Breast epithelium (tissue), 4 donors: ENCODE measurements at places on chromosomes 2 and 18.

- DNase-seq: no peak
Measured at GRCh38 chr18:39935598-39935997, 2019.4 kb upstream of the PIK3C3 start.

DNA sequence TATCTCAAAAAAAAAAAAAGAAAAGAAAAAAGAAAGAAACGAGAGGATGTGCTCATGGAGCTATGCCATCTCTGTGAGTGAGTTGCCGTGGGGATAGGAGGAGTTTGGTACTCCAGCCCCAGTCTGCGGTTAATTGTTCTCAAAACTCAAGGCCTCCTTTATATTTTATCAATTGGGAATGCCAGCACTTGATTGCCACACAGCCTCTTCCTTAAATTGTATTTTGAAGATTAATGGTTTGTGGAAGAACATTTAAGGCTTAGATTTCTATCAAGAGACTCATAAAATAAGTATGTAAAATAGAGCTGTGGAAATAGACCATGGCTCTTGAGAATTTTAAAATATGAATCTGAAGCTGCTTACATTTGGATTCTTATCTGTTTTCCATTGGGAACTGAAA lies 29.8 kb downstream of the KCNE4 start:
- no peak for DNase-seq

DNA sequence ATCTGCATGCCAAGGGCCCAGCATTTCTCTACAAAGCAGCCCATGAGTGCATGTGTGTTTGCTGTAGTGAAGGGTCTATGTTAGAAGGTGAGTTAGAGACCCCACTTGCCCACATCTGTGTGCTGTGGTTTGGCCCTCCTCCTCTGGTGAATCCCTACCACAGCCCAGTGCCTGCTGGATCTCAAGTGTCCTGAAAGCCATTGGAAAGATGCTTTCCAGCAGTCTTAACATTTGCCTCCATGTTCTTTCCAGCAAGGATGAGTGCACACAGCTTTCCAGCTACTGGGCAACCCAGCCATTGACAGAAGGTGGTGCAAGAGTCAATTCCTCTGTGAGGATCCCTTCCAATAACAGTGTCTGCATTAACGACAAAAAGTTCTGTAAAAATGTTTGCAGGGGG lies 13.6 kb downstream of the CRIM1 start:
- DNase-seq: no peak

GRCh38 chr18:34873986-34874580 lies 164.0 kb downstream of the DTNA start:
- DNase-seq: no peak

DNA sequence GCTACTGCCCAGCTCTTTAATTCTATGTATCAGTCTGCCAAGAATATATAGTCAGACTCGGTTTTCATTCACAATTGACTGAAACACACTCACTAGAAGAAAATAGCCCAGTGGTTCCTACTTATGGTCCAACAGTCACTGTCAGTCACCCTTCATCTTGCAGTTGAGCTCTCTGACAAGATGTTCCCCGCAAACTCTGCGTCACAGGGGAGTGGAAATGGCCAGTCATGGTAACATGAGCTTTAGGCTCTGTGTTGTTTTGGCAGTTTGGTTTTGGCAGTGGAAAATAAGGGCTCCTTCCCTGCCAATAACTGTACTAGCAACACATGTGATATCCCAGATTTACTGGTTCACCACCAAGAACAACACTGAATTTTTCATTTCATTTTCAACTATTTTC lies 122.5 kb downstream of the PRPF40A start:
- no peak for DNase-seq

GRCh38 chr2:171297956-171298355 lies 135.8 kb downstream of the METTL8 start:
- no peak for DNase-seq

GRCh38 chr2:128320906-128321771 lies 2.5 kb upstream of the HS6ST1 start:
- peak; percentile 48 for DNase-seq

DNA sequence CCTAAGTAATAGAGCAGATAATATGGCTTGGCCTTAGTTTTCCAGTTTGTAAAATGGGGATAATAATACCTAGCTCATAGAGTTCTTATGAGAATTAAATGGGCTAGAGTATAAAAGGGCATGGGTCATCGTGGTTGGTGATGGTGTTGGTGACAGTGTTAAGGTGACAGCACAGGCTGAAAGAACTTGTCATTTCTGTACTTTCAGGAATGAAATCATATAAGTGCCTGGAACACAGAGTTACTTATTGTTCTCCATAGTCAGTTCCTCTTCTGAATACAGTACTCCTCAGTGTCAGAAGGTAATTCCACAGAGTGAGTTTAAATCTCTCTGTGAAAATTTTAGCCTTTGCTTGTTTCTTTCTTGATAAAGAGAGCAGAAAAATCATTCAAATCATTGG lies 42.4 kb downstream of the KIF5C start:
- DNase-seq: no peak

DNA sequence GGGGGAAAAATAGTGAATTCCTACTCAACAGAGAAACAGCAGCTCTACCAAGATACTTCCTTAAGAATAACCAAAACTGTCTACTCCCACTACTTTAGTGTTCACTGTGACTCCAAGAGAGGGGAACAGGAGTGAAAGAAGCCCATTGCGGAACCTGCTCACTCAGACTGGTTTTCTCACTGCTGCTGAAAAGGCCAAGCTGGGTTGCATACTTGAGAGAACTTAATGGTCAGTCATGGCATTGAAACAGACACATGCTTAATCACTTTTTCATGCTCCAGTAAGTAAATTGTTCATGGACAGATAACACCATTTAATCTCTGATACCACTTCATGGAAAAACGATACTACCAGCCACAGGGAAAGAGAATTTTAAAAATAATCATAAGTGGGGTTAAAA lies 35.7 kb upstream of the SLC8A1 start:
- DNase-seq: no peak

- no peak for DNase-seq
Measured at GRCh38 chr2:181685150-181685688, 4.9 kb upstream of the NEUROD1 start.

DNA sequence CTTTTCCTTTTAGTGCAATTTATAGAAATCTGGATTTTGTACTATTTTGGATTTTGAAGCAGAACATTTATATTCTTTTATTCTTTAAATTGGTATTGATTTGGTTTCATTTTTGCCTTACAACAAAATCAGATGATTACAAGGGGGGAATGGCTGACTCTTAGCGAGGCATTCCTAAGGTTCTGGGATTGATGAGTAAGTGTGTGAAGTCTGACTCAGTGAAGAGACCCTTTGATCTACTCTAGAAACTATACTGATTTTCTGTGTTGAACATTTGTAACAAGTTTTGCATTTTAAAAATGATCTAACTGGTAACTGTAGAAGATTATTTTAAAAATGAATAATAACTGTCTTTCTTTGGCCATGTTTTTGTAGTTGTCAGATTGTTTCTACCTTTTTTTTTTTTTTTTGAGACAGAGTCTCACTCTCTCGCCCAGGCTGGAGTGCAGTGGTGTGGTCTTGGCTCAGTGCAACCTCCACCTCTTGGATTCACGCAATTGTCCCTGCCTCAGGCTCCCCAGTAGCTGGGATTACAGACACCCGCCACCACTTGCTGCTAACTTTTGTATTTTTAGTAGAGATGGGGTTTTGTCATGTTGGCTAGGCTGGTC lies 48.7 kb downstream of the TTC39C start:
- DNase-seq: no peak

GRCh38 chr2:124805060-124805459 lies 780.0 kb downstream of the CNTNAP5 start:
- no peak for DNase-seq

- no peak for DNase-seq
Measured at GRCh38 chr18:76452357-76452756, 42.7 kb downstream of the ZNF516 start.

- no peak for DNase-seq
Measured at GRCh38 chr2:149064856-149065630, 26.5 kb downstream of the LYPD6B start.

DNA sequence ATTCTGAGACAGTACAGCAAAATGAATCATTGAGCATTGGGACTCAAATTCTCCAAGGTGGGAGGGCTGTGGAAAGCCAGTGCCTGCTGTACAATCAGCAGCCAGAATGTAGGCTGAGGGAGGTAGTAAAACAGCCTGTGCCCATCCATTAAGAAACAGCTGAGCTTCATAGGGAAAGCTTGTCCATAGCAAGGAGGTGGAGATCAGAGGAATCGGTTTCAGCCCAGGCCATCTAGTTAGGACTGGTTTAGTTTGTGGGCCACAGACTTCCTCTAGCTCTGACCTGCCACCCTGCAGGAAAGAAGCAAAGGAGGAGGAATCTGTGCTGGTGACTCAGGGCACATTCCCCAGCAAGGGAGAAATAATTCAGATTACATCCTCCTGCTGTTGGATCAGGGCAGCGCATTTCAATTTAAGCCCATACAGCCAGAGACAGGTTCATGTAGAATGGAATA lies 333.4 kb downstream of the SETBP1 start:
- peak; percentile 20 for DNase-seq

DNA sequence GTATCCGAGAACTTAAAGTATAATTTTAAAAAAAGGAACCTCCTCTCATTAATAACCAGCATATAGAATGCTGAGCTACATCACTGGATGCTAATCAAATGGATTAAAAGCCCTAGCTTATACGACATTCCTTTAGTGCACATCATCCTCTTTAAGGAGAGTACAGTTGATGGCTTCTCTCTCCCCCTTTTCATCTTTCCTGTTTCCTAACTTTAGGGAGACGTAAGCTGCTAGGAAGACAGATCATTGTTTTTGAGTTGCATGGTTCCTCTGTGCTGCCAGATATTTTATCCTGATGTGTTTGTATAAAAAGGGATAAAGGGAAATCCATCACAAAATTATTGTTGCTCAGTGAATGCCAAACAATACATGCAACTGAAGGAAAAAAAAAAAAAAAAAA lies 94.2 kb downstream of the SLC8A1 start:
- no peak for DNase-seq

GRCh38 chr2:210546424-210547208 lies 9.8 kb upstream of the CPS1 start:
- DNase-seq: no peak

GRCh38 chr2:224033601-224034000 lies 5.5 kb downstream of the SERPINE2 start:
- DNase-seq: no peak

GRCh38 chr18:25517881-25518715 lies 166.1 kb upstream of the ZNF521 start:
- DNase-seq: no peak

GRCh38 chr2:36446294-36446693 lies 90.7 kb downstream of the CRIM1 start:
- no peak for DNase-seq

DNA sequence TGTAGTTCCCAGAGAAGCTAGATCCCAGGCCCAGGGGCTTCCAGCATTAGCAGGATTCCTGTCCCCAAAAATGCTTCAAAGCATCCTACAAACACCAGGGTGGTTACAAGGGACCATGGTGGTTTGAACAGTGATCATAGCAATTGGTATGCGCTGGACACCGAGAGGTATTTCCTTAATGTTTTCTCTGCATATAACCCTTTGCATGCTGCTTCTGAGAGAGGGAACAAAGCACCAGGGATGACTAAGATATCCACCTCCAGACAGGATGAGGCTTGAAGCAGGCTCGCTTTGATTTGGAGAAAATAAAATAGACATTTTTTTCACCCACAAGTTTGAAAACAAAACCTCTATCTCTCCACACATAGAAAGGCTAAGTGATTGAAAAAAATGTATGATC lies 50.5 kb upstream of the TSPYL6 start:
- DNase-seq: no peak

- no peak for DNase-seq
Measured at GRCh38 chr18:49189772-49190171, 239.0 kb upstream of the SMAD7 start.

- no peak for DNase-seq
Measured at GRCh38 chr2:75522543-75523312, 38.0 kb downstream of the EVA1A start.

DNA sequence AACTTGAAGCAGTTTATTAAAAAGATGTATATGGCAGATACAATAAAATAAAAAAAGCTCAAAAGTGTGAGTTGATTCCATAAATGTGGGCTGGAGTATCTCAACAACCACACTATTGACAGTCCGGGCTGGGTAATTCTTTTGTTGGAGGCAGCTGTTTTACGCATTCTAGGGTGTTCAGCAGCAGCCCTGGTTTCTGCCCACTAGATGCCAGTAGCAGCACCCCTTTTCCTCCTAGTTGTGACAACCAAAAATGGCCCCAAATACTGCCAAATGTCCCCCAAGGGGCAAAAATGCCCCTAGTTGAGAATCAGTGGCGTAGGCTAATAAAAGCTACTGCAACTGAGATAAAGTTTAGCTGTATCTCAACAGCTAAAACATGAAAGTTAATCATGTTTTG lies 44.8 kb downstream of the CHMP3 start:
- DNase-seq: no peak

- DNase-seq: no peak
Measured at GRCh38 chr2:230356084-230356483, 29.1 kb downstream of the SP140L start.

DNA sequence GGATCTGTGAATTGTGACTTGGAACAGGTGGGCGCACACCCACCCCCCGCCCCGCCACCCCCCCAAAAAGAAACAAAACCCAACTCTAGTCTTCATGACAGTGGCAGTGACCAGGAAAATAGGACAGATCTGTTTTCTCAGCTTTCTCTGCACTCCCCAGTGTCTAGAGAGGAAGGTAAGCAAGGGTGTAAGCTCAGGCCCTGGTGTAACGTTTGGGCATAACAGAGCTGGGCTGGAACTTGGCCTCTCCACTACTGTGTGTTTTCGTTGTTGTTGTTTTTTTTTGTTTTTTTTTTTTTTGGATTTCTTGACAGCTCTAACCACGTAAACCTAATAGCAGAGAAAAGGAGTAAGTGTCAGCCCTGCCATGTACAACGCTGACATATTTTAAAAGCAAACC lies 1160.8 kb downstream of the DPP10 start:
- DNase-seq: no peak

GRCh38 chr18:38046651-38047050 lies 481.1 kb upstream of the CELF4 start:
- DNase-seq: no peak

- no peak for DNase-seq
Measured at GRCh38 chr18:76518860-76519538, 24.0 kb upstream of the ZNF516 start.

DNA sequence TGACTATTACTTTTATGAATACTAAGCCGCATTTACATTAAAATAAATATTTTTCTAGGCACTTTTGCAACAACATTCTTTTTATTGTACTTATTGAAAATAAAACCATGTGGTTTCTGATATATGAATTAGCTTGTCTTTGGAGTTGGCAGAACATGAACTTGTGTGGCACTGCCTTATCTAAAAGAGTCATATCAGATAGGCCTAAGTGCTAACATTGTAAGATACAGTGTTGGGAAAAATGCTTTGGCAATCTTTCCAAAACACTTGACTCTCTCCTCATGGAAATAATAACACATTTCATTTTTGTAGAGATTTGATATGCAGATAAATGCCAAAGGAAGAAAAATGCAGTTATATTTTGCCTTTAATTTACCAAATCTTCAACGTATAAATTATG lies 191.7 kb downstream of the ERBB4 start:
- DNase-seq: no peak

DNA sequence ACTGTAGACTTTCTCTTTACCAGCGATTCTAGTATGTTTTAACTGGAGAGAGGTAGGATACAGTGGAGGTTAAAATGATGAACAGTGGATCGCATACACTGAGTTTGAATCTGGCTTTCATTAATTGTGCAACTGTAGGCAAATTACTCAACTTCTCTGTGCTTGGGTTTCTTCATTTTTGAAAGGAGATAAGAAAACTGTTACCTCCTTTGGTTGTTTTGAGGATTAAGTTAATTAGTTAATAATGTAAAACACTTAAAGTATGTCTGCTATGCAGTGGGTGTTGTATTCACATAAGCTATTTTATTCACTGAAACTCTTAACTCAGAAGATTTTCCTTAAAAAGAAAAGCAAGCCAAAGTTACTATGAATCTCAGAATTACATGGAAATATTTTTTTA lies 111.8 kb upstream of the CYP20A1 start:
- no peak for DNase-seq
